ENCODE measurements at places on chromosomes 6 and 20.

GRCh38 chr6:125906158-125906998 is 50.2 kb upstream of the HINT3 start:
- DNase-seq: no peak

DNA sequence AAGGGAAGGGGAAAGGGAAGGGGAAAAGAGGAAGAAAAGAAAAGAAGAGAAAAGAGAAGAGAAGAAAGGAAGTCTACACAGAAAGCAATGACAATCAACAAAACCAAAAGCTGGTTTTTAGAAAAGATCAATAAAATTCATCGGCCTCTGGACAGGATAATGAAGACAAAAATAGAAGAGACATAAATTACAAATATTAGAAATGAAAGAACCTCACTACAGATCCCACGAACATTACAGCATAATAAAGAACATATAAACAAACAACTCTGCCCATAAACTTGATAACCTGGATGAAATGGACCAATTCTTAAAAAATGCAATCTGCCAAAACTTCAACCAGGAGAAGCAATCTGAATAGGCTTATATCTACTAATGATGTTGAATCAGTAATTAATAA is 20.7 kb upstream of the ASF1A start:
- DNase-seq: no peak

GRCh38 chr6:135423649-135424128 is 73.9 kb downstream of the AHI1 start:
- DNase-seq: no peak

- DNase-seq: no peak
Measured at GRCh38 chr6:143700684-143701348, 23.1 kb downstream of the PHACTR2 start.

DNA sequence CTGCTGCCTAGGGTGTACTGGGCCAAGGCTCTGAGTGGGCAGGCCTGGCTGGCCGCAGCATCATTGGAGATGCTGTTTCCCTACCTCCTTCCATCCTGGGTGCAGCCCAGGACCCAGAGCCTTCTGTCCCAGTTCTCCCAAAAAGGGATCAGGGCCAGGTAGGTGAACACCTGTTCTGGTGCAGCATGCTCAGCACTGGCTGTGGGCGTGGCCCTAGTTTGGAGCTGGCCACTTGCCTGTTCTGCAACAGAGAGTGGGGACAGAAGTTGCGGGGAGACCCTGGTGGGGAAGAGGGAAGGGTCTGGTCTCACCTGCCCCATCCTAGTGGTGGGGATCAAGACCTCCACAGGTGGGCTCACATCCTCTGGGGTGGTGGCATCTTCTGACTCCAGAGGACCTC is 1.4 kb upstream of the ARMC12 start:
- no peak for DNase-seq

- DNase-seq: no peak
Measured at GRCh38 chr20:33621717-33622400, 40.3 kb upstream of the C20orf144 start.

DNA sequence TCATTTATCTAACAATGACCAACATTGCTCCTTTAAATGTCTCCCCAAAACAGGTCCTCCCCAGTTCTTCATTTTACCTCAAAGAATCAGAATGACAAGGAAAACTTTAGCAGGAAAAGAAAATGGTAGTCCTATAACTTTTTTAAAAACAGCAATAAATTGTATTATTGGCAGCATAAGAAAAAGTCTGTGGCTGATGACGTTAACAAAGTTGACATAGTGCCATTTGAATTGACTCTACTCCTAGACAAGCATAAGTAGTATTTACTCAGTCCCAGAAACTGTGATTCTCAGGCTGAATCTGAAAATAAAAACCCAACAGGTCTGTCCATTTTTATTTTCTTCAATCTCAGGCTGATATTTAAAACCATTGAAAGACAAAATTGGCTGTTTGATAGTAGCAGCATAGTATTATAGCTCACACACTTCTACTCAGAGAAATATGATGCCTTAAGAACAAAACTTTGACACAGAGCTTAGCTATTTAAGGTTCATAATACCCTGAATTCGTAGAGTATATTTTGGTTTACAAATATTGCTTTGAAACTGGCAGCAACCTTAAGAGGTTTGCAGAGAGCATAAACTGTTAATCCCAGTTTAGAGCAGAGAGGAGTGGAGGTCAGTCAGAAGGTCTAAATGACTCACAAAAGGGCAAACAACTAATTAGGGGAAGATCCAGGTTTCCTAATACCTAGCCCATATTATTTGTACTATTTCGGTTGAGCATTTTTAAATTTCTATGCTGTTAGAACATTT is 35.0 kb upstream of the TENT5A start:
- DNase-seq: no peak

DNA sequence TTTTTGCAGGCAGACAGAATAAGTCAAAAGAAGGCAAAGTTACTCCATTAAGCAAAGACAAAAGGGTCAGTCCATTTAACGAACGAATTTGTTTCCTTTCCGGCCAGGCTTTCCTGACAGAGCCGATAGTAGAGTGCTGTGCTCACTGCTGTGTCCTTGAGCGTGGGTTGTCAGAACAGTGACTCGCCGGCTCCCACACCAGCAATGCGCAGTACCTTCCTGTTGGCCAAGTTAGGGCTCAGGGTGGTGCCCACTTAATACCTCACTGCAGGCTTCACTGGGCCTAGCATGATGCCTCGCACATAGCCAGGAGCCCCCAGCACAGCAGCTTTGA is 294.7 kb downstream of the FOXC1 start:
- no peak for DNase-seq

- no peak for DNase-seq
Measured at GRCh38 chr6:53894091-53894490, 99.3 kb downstream of the LRRC1 start.

DNA sequence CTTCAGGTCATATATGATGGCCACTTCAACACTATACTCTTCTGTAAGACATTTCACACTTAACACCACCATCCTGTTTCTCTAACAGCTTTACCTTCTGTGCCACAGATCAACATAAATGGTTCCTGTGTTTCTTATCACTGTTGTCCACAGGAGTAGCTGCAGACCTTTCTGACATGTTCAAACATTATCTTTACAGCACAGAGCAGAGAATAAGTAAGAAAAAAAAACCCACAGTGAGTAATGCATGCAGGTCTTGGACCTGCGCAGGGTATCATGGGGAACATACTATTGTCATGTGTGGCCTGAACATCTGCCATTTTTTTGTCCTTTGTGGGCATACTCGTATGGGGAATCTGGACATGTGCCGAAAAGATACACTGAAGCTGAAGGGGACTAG is 161.9 kb downstream of the KIF16B start:
- DNase-seq: no peak

DNA sequence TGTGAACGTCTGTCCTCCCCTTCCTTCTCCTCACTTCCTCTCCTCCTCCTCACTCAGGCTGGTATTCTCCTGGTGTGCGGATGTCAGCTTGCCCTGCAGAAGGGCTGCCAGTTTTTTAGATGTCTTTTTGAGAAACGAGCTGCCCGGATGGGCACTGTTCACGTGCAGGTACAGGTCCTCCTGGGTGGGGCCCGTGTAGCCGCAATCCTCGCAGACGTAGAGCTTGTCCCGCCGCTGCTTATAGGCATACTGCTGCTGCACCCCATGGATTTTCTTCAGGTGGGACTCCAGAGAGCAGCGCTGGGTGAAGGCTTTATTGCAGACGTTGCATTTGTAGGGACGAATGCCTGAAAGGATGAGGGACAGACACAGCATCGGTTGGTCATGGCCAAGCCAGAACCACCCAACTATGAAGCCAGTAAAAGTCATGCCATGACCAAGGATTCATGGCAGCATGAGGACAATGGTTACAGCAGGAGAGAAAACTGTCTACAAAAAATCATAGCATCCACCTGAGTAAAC is 33.0 kb downstream of the OVOL2 start:
- DNase-seq: no peak

GRCh38 chr20:22411286-22411626 is 173.1 kb downstream of the FOXA2 start:
- DNase-seq: no peak

GRCh38 chr20:38046572-38046971 is 13.0 kb downstream of the RPRD1B start:
- DNase-seq: no peak

- DNase-seq: no peak
Measured at GRCh38 chr20:47048054-47048453, 153.4 kb downstream of the EYA2 start.

DNA sequence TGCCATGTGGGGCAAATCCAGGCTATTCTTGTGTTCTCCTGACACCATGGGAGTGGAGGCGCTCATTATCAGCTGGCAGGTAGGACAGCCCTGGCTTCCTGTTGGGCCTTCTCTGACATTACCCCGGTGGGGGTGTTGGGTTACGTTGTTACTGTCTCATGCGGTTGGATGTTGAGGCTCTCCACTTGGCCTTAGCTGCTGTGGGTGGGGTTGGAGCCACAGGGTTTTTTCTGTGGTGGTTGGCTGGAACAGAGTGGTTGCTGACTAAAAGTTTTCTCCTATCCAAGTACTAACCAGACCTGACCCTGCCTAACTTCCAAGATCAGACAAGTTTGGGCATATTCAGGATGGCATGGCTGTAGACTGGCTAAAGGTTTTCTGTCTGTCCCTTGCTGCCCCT is 20.2 kb downstream of the RIPK1 start:
- no peak for DNase-seq

- no peak for DNase-seq
Measured at GRCh38 chr6:133129556-133129955, 111.6 kb upstream of the EYA4 start.

GRCh38 chr6:79570129-79571029 is 33.1 kb upstream of the LCA5 start:
- DNase-seq: no peak
